ENCODE measurements at places on chromosomes 1 and 21.

GRCh38 chr1:247332623-247333361 lies 1.1 kb upstream of the ZNF496 start:
- peak; percentile 48 for DNase-seq

GRCh38 chr1:83781667-83782066 lies 217.3 kb downstream of the TTLL7 start:
- DNase-seq, result no peak

- DNase-seq, result peak; percentile 73
These were observed 57.5 kb downstream of the BCL9 start for GRCh38 chr1:147598621-147599361.

- no peak for DNase-seq
These were observed 55.8 kb upstream of the ATP2B4 start for GRCh38 chr1:203570805-203571204.

DNA sequence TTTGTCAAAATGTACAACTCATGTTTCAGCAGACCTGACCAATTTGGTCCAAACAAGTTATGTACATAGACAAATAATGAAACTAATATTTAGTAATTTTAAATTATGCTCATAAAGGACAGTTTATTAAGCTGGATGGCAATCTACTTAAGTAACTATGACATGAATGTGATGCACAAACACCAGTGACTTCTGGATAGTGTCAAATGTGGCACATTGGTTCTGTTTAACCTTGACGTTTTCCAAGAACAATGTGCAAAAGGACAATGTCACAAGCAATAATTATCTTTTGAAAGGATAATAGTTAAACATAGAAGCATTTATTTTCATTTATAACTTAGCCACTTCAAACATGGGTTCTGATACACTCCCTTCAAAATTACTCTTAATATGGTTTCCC lies 80.0 kb downstream of the TRIM33 start:
- no peak for DNase-seq

DNA sequence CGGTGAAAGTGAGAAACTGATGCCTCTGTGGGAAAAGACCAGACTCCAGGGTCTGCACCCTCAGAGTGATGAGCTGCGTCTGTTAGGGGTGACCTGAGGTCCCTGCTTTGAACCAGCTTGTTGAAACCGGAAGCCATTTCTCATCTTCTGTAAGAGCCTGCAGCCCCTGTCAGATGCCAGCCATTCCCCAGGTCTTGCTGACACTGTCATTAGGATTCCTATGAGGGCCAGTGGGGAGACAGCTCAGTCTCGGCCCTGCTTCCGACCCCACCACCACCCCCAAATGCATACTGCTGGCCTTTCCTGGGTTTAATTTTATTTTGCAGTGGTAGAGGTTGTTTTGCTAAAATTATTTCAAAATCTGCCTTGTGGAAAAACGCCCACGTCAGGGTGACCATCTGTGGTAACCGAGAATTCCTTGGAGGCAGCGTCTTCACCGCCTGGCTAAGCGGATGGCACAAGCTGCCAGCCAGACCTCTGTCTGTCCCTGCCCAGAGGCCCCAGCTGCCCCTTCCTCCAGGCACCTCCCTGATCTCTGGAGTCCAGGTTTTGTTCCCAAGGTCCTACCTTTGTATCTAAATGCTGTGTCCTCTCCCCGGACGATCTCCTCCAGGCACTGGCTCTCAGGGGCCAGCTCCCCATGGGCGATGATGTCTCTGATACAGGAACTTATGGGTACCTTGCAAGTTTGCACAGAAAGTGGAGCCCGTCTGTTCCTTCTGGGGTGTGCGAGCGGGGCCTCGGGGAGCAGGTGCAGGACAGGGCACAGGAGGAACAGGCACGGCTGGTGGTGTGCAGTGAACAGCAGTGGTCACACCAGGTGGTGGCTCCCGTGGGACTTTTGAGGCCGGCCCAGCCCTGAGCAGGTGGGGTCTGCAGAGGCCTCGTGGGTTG lies 49.9 kb downstream of the PRKCZ start:
- DNase-seq, result no peak

- no peak for DNase-seq
These were observed 7.1 kb upstream of the SFT2D2 start for GRCh38 chr1:168218658-168219057.

- no peak for DNase-seq
These were observed 8.9 kb downstream of the XKR8 start for GRCh38 chr1:27968692-27969091.

GRCh38 chr1:245997471-245998258 lies 509.4 kb downstream of the SMYD3 start:
- DNase-seq, result no peak

GRCh38 chr1:72827278-72827677 lies 544.9 kb upstream of the NEGR1 start:
- DNase-seq, result no peak

GRCh38 chr1:97739596-97740103 lies 181.2 kb downstream of the DPYD start:
- DNase-seq, result no peak

GRCh38 chr1:68565923-68566322 lies 69.0 kb upstream of the DEPDC1 start:
- no peak for DNase-seq

GRCh38 chr1:56416495-56416894 lies 162.9 kb downstream of the PLPP3 start:
- DNase-seq, result no peak

Data from hypothalamus (tissue), 51 donors.